Lung microvascular endothelial cell (primary cell): ENCODE measurements at places on chromosomes 2 and 18.

DNA sequence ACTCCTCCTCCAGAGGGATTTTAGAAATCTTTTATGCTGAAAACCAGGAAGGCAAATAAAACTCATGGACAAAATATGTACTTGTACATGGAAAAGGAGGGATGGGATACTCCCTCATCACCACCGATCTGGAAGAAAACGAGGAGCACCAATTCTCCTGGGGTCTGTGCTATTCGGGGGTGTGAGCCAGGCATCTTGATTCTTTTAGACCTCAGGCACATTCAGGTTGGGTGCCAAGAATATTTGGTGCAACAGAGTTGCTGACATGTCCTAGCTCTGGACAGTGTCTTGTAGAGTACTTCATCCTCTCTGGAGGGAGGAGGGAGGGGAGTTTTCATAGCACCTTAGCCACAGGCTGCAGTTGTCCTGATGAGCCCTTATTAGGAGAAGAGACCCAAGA is 163.0 kb downstream of the PRKCE start:
- DNase-seq = no peak

DNA sequence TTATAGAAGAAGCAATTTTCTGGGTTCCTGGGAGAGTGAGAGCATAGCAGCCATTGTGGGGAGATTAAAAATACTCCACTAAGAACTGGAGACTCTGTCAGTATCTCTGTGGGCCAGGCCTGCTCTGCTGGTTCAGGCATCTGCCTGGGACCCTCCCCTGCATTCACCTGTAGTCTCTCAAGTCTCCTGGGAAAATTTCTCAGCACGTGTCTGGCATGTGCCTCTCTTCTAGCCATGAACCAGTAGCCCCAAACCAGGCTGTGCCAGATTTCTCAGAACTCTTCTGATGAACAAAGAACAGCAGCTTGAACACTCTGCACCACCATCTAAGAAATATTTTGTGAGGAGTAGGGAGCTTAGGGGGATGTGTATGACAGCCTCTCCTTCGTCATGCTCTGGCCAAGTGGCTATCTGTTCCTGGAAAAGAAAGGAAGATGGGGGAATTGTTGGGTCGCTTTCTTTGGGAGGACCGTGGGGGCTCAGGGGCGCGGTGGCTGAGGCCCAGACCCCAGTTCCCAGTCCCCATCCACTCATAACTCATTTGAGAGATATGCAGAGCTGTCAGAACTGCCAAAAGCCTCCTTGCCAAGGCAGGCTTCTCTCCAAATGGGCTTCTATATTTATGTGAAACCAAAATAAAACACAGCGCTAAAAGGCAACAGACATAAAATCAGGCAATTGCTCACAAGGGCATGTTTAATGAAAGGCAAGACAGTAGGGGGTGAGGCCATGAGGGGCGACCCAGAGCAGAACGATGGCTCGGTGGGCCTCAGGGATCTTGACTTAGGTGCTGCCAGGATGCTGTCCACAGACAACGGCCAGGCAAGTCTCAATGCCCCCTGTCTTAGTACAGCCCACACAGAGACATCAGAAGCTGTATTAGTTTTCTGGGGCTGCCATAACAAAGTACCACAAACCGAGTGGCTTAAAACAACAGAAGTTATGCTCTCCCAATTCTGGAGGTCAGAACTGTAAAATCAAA is 114.7 kb upstream of the TNP1 start:
- DNase-seq = no peak

- peak; percentile 52 for DNase-seq
These were observed 110.1 kb downstream of the ZNF385B start for GRCh38 chr2:179751163-179751809.

GRCh38 chr18:79789091-79789891 is 8.4 kb upstream of the KCNG2 start:
- no peak for DNase-seq

GRCh38 chr2:158154596-158154995 is 52.9 kb downstream of the UPP2 start:
- DNase-seq = no peak

DNA sequence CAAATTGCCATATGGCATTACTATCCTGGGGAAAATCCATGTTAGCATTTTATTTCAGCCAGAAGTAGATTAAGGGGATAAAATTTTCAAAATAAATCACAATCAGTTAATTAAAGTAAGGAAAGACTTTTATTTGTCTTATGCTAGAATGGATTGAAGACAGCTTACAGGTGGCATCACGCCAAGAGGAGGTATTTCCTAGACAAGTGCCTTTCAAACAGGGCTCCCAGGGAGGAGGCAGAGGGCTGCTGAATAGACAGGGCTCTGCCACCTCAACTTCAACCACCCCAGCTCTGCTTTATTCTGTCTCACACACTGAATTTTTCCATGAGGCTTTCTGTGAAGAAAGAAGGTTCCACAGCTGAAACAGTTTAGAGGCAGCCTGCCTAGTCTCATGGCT is 12.2 kb downstream of the CCDC68 start:
- peak; percentile 14 for DNase-seq

GRCh38 chr2:1246239-1246638 is 167.0 kb upstream of the TPO start:
- no peak for DNase-seq

DNA sequence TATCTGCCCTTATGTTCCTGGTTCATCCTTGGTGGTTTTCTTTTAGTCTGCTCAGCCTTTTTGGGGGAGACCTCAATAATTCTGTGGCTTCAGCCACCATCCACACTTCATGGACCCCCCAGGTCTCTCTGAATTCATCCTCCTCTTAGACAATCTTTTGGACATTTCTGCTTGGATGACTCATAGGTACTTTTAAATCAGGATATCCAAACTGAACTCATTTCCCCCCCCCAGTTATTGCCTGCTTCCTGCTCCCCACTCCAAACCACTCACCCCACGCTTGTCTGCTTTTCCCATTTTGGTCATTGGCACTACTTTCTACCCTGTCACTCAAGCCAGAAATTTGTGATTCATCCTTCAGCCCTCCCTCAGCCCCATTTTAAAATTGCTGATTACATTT is 78.5 kb downstream of the TANC1 start:
- DNase-seq = peak; percentile 90

GRCh38 chr2:80437959-80438358 is 133.4 kb upstream of the LRRTM1 start:
- DNase-seq = no peak

GRCh38 chr18:34977838-34978532 is 63.2 kb upstream of the MAPRE2 start:
- DNase-seq = peak; percentile 24

DNA sequence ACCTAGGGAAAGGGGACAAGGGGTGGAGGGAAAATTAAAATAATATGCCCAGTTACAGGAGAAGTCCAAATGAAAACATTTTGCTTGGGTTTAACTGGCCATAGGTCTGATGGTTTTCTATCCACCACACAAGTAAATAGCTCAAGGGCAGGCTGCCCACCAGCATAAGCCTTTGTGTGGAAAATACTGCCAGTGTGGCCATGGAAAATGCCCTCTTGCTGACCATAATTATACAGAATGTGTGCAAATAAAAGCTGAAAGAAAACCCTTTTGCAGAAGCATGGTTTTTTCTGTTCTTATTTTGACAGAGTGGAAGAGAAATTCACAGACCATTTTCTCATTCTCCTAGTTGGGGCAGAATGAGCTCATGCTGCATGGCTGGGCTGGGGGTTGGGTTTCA is 111.3 kb upstream of the SIX2 start:
- no peak for DNase-seq

GRCh38 chr18:50866765-50867164 is 12.2 kb upstream of the ME2 start:
- DNase-seq = peak; percentile 62

GRCh38 chr18:11842562-11842961 is 8.7 kb upstream of the CHMP1B start:
- DNase-seq = no peak

DNA sequence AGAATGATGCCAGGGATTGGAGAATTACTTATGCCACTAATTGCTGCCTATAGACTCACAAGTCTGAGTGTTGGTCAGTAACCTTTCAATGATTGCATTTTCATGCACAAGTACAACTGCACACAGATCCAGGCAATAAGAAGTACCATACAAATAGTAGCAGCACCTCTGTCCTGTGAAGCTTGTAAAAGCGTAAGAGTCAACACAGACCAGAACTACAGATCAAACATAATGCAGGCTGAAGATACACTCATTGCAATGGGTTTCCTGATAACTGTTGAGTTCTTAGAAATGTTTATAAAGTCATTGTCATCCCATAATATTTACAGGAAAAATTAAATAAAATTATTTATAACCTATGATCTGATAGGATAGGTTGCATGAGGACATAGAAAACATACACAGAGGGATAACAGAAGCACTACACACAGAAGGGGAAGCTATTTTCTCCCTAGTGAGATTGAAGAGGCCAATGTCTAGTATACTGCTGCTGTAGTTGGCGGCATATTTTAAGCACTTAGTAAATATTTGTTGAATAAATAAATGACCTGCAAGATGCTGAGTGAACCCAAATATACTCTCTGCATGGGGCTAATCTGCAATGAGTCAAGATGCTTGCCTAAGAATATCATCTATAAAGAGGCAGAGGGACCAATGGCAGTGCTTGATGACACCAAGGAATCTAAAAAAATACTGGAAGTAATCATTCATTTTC is 5.7 kb upstream of the PIK3C3 start:
- DNase-seq = no peak

DNA sequence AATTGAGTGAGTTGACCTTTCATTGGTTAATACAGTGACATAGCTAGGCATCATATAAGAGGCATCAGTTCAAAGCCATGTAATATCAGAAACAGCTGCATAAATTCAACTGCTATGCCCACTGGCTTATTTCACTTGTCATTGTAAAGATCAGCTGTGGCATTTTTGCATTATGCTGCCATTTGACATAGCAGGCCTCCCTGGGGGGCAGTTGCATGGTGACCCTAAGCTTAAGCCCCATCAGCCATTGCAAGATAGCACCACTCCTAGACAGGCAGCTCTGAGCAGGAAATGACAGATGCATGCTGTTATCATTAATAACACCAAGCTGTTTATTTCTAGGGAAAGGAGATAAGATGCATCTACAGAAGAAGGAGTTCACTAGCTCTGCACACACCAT is 233.4 kb upstream of the CNTNAP5 start:
- no peak for DNase-seq

DNA sequence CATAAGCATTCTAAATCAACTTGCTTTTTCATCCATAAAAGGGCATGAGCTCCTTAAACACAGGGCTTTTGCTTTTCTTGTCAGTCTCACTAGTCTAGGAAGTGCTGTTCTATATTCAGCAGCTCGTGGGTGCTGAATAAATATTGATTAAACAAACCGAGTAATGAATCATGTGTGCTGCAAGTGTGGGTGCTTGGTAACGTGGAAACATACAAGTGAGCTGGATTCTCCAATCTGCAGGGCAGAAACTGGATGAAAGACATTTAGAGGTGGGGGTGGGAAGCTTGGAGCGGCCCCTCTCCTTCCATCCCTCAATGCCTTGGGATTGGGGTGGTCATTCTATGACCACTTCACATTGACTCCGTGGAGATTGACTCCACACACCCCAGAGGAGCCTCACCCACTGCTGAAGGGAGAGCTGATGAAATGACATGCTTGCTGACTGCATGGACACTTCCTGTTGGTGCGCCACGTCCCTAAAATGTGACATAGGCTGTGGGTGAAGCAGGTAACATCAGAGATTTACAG is 114.6 kb downstream of the DOCK10 start:
- no peak for DNase-seq

- no peak for DNase-seq
These were observed 75.4 kb upstream of the TANC1 start for GRCh38 chr2:158893026-158893425.

DNA sequence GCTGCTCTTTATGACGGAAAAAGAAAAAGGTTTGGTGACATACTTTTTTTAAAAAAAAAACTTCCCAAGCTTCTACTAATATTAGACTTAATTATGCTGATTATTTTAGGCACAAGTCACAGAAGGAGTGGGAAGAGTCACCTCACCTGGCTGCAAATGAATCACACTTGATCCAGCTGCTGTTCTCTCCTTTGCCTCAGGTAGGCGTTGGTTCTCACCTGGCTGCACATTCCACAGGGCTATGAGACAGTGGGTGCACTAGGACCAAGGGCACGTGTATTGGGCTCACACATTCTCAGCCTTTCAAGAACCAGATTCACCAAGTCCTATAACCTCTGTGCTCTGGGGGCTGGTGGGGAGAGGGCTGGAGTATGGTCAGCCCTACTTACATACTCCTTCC is 93.3 kb downstream of the TGFA start:
- no peak for DNase-seq

GRCh38 chr18:2572171-2572569 is 813 bp downstream of the NDC80 start:
- no peak for DNase-seq

- no peak for DNase-seq
These were observed 214.5 kb downstream of the ZBTB7C start for GRCh38 chr18:48194591-48195181.

DNA sequence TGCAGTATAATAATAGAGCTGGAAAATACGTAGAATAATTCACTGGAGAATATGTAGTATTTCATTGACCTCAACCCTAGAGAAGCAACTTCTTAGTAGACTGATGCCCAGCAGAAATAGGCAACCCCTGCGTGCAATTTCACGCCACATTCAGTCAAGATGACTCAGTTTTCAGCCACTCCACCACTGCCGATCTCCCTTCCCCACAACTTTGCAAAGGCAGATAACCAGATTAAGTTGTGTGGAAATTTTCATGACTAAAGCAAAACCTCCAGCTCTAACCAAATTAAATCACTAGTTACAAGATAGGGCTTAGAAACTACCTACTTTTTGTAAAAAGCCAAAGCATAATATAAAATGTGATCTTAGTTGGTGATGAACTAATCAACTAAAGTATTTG is 63.3 kb upstream of the STK17B start:
- DNase-seq = no peak

GRCh38 chr2:71613403-71613952 is 160.1 kb downstream of the DYSF start:
- no peak for DNase-seq

GRCh38 chr18:40935423-40935822 is 1019.6 kb upstream of the PIK3C3 start:
- DNase-seq = peak; percentile 20

GRCh38 chr2:951224-952006 is 766 bp downstream of the SNTG2 start:
- DNase-seq = no peak

DNA sequence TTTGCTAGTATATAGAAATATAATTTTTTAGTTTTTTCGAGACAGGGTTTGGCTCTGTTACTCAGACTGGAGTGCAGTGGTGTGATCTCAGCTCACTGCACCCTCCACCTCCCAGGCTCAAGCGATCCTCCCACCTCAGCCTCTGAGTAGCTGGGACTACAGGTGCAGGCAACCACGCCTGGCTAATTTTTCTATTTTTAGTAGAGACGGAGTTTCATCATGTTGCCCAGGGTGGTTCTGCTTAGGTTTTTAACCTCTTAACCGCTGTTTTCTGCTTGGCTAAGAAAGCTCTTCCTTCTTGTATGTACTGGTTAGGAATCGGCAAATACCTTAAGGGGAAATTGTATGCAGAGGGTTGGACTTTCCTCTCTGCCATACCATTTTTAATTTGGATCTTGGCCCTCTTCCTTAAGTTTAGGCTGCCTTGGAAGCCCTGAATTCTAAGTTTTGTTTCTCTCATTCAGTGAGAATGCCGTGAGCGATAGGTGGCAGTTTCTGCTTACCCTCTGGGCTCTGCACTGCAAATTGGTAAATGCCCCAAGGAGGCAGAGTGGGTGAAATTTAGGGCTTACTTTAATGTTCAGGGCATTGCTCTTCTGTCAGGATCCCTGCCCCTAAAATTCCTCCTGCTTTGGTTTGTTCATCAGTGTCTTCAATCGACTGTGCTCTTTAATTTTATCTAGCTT is 32.3 kb downstream of the EML6 start:
- no peak for DNase-seq

- DNase-seq = no peak
These were observed 331.9 kb upstream of the GULP1 start for GRCh38 chr2:187959821-187960220.

- no peak for DNase-seq
These were observed 63.7 kb upstream of the DAPL1 start for GRCh38 chr2:158731386-158731785.
